Pancreas (tissue), 10 donors: ENCODE measurements at places on chromosomes 5 and 9. TPM values are rescaled to one million over a fixed set of nuclear protein-coding genes. Genes with fewer than 3 reads are reported as not detected.

- DNase-seq = no peak
Observed at GRCh38 chr9:134891713-134892112, 11.1 kb downstream of the FCN2 start.

GRCh38 chr9:70852711-70853240 lies 268.6 kb downstream of the TRPM3 start:
- no peak for DNase-seq

GRCh38 chr5:160843240-160843639 lies 8.8 kb downstream of the ATP10B start:
- DNase-seq = no peak

GRCh38 chr9:22041775-22042174 lies 32.7 kb upstream of the CDKN2B start:
- no peak for DNase-seq

DNA sequence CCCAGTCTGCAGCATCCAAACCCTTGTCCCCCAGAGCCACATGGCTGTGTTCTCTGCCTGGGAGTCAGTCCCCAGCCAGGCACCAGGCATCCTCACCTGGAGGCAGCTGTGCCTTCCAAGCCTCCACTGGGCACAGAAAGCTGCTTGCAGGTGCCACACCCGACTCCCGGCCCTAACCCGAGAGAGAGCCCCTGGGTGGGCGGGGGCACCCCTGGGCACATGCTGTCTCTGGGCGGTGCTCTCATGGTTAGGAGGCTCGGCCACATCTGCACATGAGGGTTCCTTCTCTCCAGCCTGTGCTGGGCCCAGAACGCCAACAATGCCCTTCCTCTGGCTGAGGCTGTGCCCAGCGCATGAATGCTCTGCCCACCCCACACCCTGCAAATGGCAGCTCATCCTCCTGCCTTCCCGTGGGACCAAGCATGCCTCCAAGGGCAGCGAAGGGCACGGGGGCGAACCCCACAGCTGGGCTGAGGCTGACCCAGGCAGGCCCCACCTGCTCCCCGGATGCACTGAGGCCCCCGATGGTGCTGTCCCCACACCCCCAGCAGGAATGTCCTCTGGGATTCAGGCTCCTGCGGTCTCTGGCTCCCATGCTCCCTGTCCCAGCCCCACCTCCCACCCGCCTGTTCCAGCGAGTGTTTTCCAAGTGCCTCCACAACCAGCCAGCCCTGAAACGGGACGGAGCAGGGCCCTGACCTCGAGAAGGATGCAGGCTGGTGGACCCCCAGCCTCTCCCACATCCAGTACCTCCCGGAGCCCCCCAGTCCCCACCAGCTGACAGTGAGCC lies 22.5 kb upstream of the CAMSAP1 start:
- no peak for DNase-seq

GRCh38 chr5:141780240-141780951 lies 97.8 kb downstream of the PCDH1 start:
- no peak for DNase-seq

- no peak for DNase-seq
Observed at GRCh38 chr5:10836986-10837385, 76.0 kb upstream of the DAP start.

DNA sequence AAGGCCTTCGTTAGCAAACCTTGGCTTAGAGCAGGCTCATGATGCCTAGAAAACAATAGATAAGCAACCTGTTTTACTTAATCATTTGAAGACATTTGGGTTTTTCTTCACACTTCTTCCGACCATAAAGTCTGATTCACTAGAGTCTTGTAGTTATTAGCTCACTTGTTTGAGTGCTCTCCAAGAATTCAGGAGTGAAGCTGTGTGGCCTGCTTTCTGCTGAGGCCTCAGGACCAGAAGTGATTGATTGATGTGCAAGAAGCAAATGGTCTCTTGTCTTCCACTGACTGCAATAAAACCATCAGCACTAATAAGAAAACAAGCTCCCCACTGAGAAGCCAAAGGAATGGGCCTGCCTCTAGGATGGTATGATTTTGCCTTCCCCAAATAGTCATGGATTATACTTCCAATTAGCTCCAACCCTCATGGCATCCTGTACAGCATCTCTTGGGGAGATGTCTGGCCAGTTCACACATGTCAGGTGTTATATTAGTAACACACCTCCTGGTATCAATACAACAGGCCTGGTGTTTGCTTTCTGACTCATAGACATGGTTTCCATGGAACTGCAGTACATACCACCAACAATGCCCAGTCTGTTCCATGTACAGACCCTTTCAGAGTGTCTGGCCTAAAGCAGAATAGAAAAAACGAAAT lies 317.6 kb downstream of the CWC27 start:
- DNase-seq = no peak

EFNA5 gene
- total RNA-seq = 2.0 TPM

KIAA0825 gene
- 2.0 TPM for total RNA-seq
